Pons (tissue), 1 donor: ENCODE measurements at places on chromosomes 1 and 21.
A peak's percentile ranks its signal among the peaks of the same experiment; 100 is the strongest.

GRCh38 chr1:26190373-26190987, at the start of gene CATSPER4:
CATSPER4 (plus strand) TSS chr1:26190602; CDS start chr1:26190628, 26 bp downstream.
- peak; percentile 22 for DNase-seq

DNA sequence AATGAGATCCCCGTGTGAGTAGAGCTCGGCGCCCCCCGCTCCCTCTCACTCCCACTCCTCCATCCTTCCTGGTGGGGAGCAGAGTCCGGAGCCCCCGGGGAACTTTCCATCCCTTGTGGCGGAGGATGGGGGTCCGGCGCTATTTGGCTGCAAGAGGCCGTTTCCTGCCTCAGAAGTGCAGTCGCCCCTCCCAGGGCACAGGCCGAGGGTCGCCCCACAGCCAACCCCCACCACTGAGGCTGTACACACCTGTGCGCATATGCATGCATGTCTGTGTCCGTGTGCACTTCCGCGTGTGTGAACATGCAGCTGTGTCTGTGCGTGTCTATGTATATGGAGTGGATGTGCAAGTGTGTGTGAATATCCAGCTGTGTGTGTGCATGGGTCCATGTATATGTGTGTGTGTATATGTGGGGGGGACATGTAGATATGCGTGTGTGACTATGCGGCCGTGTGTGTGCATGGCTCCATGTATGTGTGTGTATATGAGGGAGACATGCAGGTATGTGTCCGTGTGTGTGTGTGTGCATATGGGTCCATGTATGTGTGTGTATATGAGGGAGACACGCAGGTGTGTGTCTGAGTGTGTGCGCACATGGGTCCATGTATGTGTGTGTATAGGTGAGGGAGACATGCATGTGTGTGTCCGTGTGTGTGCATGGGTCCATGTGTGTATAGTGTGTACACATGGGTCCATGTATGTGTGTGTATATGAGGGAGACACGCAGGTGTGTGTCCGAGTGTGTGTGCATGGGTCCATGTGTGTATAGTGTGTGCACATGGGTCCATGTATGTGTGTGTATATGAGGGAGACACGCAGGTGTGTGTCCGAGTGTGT, 21.9 kb downstream of the RNF223 start:
- no peak for DNase-seq

DNA sequence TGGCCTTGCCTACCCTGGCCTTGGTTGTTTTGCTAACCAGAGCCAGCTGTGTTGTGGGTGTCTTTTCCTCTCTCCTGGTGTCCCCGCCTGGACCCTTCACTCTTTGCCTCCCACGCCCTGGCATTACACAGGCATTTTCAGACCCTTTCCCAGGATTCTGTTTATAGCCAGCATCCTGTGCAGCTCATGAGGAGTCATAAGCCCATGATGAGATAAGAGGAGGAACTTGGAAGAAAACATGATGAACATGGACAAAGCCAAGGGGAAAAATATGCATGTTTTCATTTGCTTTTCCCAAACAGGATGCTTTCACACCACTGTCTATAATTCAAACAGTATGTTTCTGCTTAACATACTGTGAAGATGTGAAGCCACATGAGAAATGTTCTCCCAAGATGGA, 18.7 kb upstream of the WARS2 start:
- no peak for DNase-seq

DNA sequence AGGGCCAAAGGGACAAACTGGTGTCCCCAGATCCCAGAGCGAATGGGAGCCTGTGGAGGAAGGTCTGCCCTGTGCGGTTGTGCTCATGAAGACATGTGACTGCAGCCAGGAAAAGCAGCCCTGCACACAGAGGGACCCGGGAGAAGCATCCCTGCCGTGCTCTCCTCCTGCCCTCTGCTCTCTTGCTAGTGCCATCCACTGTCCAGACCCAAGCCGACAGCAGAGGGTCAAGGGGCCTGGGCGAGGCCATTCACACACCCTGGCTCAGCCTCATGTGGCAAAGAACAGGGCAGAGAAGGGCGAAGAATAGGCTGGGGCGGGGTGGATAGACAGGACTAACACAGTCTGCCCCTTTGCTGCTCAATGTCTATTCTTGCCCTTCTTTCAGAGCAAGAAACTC, 17.4 kb downstream of the DMRTB1 start:
- DNase-seq = no peak

DNA sequence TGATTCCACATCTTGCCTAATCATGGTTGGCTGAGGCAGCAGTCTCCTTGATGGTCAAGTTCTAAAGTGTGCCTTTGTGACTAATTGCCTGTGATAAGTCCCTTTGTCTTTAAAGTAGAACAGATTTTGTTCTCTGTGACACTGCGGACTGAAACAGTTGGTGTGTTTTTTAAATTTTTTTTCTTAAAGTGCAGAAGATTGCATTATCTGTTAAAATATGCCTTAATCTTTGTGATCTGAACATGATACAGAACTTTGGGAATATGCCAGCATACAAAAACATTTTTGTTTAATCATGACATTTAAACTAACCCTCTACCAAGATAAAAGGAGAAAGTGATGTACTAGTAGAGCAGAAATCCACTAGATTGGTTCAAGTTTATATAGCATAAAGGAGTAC, 1260.6 kb upstream of the ADGRL2 start:
- DNase-seq = no peak

- no peak for DNase-seq
Observed at GRCh38 chr1:156108664-156109241, 5.8 kb upstream of the LMNA start.

GRCh38 chr21:38950435-38951094, 144.8 kb downstream of the ETS2 start:
- DNase-seq = no peak

- DNase-seq = peak; percentile 30
Observed at GRCh38 chr1:42797979-42798378, 13.2 kb downstream of the TMEM269 start.

GRCh38 chr1:244789276-244789580, 46.2 kb upstream of the COX20 start:
- DNase-seq = no peak

GRCh38 chr1:85463731-85464496, 1.0 kb downstream of the DDAH1 start:
- peak; percentile 31 for DNase-seq

- no peak for DNase-seq
Observed at GRCh38 chr1:61539720-61540462, 185.1 kb downstream of the TM2D1 start.

DNA sequence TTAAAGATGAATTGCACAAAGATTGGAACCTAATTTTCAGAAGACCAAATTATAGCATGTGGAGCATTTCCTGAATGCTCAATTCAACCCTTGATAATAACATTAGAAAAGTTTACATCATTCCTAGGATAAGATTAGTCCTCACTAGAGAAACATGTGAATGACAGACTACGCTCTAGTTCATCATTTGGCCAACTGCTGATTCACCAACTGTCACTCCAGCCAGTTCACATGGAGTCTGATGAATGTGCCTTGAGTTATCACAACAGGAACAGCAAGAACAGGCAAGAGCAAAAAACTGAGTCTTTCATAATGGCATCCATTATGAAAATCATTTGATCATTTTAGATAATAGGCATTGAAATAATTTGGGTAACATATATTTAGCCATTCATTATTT, 415.9 kb downstream of the PTPRC start:
- no peak for DNase-seq

DNA sequence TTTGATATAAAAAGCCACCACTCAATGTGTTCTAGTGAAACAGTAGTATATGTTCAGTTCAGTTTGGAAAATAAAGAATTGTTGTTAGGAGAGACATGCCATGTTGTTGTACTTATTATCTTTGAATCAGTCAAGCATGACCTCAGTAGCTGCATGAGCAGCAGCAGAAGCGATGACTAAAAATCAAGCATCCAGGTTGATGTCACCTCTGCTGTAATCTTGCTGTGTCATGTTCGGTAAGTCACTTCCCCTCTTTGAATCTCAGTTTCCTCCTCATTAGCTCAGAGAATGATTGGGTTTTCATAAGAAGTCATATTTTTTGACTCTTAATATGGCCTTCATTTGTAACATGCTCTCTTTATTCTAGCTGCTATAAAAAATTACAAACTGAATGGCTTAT, 428.4 kb upstream of the B3GALT2 start:
- no peak for DNase-seq

- DNase-seq = no peak
Observed at GRCh38 chr1:15188678-15189077, 35.1 kb downstream of the TMEM51 start.

GRCh38 chr21:43691086-43691795, 27.7 kb upstream of the PDXK start:
- no peak for DNase-seq

DNA sequence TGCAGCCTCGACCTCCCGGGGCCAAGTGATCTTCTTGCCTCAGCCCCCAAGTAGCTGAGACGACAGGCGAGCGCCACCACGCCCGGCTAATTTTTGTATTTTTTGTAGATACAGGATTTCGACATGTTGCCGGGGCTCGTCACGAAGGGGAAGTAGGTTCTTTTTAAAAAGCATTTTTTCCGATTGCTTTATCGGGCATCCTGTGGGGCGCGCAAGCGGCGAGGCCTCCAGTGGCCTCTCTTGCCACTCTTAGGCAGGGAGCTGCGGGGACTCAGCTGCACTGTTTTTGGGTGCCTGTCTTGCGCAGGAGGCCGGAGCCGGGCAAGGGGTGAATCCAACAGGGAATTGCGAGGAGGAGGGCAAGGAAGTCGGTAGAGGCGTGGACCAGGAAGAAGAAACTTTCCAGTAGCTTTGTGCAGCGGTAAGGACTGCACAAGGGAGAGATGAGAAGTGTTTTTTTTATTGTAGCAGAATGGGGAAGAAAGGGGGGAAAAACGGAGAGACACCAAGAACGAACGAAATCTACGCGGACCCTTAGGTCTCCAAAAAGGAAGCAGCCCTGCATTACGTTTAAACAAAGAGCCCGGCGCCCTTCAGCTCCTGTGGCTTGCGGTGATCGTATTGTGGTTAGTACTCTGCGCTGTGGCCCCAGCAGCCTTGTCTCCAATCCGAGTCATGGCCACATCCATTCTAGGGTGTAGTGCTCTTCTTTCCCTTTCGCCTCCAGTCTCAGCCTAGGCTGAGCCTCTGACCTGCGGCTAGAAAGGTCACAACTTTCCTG, 164.8 kb downstream of the PPIAL4G start:
- DNase-seq = no peak

- DNase-seq = no peak
Observed at GRCh38 chr1:97433824-97434177, 487.0 kb downstream of the DPYD start.

GRCh38 chr21:41373253-41373652, 11.4 kb downstream of the MX2 start:
- no peak for DNase-seq

GRCh38 chr1:227900571-227901051, 47.1 kb downstream of the WNT9A start:
- no peak for DNase-seq

GRCh38 chr21:41397471-41397891, 28.6 kb upstream of the MX1 start:
- no peak for DNase-seq

- DNase-seq = peak; percentile 34
Observed at GRCh38 chr1:54885807-54886723, 930 bp downstream of the DHCR24 start.

GRCh38 chr1:143698016-143698415, 273.8 kb downstream of the FAM72C start:
- no peak for DNase-seq

DNA sequence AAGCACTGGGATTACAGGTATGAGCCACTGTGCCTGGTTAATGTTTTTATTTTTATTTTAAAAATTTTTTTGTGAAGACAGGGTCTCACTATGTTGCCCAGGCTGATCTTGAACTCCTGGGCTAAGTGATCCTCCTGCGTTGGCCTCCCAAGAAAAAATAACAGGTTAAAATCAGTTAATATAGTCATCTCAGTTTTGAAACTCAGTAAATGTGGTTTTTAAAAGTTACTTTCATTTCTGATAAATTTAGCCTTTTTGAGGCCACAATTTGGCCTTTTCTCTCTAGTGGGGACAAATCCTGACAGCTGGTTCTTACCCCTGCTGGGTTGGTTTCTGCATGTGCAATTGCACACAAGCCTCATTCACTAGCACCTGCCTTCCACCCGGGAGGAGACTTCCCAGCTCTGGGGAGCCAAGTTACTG, 13.3 kb downstream of the PMF1 start:
- DNase-seq = no peak
